ENCODE measurements at places on chromosomes 6 and 20.

- no peak for DNase-seq
Measured at GRCh38 chr6:24227556-24227955, 101.5 kb downstream of the NRSN1 start.

- DNase-seq = no peak
Measured at GRCh38 chr6:155031091-155031490, 36.0 kb downstream of the TIAM2 start.

DNA sequence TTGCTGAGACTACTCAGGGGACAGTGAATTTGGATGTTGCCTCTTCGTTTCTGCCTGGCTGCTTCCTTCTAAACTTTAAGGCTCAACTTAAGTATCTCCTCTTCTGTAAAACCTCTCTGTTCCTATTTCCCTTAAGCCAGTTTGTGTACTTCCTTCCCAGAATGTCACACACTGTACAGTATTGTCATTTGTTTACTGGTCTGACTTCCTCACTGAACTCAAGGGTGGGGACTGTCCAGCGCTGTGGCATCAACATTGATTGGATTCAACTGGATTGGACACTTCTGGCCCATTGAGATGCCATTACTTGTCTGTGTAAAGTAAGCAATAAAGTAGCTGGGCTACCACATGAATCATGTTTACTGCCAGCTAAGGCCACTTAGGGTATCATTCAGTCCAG is 69.7 kb downstream of the ANKS1A start:
- no peak for DNase-seq

- DNase-seq = no peak
Measured at GRCh38 chr6:118980063-118980462, 45.1 kb upstream of the MCM9 start.

DNA sequence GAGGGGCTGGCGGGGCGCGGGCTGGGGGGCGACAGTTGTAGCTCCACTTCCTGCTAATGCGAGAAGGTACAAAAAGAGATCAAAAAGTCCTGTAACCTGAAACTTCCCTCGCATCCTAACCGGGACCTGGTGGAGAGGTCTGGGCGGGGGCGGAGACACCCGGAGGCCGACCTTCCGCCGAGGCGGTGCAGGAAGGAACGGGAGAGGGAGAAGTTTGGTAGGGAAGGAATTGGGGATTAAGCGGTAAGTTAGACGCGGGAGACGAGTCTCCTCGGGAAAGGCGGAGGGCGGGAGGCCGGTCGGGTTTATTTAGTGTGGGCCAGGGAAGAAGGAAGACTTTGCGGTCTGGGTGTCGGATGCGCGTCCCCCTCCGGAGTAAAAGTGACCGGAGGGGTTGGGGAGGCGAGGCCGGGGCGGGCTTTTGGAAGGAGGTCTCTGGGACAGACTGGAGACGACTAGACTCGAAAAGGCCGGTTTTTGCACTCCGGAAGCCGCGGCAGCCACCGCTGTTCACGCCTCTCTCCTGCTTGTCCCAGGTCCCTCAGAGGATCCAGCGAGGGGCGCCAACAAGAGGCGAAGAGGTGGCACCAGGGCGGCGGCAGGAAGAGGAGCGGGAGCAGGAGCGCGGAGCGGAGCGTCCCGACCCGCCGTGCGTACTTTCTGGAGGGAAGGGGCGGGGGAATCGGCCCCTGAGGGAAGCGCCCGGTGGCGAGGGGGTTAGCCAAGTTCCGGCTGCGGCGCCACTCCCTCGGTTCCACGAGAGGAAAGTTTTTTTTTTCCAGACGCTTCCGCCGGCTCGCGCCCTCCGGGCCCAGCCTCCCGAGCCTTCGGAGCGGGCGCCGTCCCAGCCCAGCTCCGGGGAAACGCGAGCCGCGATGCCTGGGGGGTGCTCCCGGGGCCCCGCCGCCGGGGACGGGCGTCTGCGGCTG is 734 bp downstream of the TPBG start:
- no peak for DNase-seq

GRCh38 chr20:46206025-46206424 is 87.9 kb downstream of the CD40 start:
- no peak for DNase-seq

- peak; percentile 30 for DNase-seq
Measured at GRCh38 chr6:33073431-33073871, at the start of gene HLA-DPA1. HLA-DPA1 (minus strand) TSS chr6:33073649.
